Stimulated activated CD4-positive, alpha-beta T cell treated with anti-CD3 and anti-CD28 coated beads, Interleukin-15, amount 100 ng/mL, for 1 hour (primary cell): ENCODE measurements at places on chromosomes 11 and 22.

- no peak for DNase-seq
These were observed 6.1 kb upstream of the RFPL2 start for GRCh38 chr22:32211011-32211410.

DNA sequence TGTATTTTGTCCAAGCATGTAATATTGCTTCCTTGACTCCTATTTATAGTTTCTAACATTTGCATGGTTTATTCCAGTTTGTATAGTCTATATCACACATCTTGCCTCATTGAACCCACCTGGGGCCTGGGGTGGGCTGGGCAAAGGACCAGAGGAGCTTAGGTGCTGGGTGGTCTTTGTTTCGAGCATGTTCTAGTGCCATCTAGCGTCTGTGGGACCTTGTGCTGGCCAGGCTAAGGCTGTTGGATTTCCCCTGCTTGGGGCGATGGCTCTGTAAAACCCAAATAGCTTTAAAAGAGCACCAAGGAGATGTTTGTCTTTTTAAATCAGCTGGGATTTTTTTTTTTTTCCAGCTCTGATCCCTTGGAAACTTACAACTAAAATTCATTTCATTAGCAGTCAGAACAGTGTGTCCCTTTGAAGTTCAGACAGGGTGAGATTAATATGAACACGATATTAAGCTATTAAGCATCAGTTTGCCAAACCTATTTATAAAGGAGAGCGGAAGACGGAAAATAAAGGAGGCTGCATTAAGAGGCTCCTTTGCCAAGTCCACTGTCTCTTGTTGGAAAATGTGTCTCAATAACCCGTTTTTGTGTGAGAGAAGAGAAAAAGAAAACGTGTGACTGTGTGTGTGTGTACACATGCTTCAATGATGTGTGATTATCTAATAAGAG, 157.4 kb downstream of the COMMD9 start:
- DNase-seq, result no peak

GRCh38 chr11:68017980-68018729, 8.0 kb downstream of the ALDH3B1 start:
- no peak for DNase-seq

GRCh38 chr11:95500466-95500865, 269.5 kb upstream of the SESN3 start:
- no peak for DNase-seq

GRCh38 chr11:7683571-7683970, 10.3 kb upstream of the CYB5R2 start:
- no peak for DNase-seq

DNA sequence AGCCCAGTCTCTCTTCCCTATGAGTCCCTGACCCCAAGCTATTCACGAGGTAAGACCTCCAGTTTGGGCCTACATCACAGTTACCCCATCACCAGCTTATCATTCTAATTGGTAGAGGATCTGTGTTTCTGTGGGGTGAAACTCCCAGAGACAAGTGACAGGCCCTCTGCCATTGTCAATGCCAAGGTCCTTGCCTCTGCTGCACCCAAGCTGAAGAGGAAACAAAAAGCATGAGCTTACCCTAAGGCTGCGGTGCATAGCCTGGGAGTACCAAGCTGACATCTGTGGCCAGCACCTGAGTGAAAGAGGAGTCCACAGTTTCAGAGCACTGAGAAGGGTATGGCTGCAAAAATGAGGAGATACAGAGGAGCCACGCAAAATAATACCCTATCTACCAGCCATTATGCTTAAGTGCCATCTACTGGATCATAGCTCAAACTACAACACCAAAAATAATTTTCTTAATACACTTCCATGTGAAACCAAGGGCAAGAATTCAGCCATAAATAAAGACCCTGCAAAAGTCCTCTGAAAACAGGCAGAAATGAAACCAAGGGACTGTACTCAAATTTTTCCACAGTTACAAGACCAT, 62.3 kb upstream of the ANO5 start:
- DNase-seq, result no peak

DNA sequence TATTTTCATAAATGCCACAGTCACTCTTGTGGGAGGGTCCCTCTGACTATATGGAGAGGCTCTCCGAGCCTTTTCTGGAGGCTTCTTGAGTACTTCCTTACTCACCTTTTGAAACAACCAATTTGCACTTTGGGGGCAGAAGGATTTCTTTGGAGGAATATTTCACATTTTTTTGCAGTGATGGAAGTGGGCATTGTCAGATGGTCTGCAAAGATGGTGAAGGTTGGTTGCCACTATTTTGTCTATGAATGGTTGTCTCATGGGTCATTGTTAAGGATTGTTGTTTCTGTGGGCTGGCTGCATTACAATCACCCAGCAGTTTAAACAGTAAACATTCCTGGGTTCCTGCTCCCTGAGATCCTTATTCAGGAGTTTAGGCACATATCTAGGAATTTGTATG, 388.2 kb downstream of the TMEM135 start:
- DNase-seq, result no peak

GRCh38 chr11:72599325-72600117, 74.7 kb downstream of the PDE2A start:
- no peak for DNase-seq

GRCh38 chr22:28018461-28018927, 99.4 kb upstream of the PITPNB start:
- no peak for DNase-seq

DNA sequence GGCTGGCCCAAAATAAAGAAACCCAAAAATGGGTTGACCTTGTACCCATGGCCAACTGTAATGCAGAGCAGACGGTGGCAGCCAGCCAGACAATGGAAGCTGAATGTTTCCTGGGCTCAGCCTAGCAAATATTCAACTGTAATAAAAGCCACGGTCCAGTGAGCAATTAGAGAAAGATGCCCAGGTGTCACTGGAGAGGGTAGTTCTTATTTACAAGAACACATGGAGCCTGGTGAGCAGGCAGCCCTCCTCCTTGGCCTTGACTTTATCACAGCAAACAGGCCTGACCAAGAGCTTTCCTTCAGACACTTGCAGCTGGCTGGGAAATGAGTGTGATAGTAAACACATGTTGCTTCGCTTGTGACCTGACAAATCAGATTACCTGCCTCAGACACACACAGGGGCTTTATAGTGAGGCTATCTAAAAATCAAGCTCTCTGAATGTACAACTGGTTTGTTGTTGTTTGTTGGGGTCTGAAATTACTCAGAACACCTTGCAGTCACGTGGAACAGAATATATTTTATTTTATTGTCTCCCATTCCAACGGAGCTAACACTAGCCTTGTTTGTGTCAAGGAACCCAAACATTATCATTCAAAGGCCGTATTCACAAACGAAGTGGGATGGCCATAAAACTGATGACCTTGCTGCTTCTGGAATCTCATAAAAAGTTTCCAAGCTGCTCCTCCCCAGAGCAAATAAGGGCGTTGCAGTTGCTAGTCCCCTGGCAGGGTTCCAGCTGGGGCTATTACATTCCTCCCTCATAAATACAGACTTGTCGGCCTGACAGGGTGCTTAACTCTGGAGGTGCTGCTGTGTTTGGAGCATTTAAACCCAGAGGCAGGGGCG, 161.1 kb downstream of the BBOX1 start:
- DNase-seq, result no peak

DNA sequence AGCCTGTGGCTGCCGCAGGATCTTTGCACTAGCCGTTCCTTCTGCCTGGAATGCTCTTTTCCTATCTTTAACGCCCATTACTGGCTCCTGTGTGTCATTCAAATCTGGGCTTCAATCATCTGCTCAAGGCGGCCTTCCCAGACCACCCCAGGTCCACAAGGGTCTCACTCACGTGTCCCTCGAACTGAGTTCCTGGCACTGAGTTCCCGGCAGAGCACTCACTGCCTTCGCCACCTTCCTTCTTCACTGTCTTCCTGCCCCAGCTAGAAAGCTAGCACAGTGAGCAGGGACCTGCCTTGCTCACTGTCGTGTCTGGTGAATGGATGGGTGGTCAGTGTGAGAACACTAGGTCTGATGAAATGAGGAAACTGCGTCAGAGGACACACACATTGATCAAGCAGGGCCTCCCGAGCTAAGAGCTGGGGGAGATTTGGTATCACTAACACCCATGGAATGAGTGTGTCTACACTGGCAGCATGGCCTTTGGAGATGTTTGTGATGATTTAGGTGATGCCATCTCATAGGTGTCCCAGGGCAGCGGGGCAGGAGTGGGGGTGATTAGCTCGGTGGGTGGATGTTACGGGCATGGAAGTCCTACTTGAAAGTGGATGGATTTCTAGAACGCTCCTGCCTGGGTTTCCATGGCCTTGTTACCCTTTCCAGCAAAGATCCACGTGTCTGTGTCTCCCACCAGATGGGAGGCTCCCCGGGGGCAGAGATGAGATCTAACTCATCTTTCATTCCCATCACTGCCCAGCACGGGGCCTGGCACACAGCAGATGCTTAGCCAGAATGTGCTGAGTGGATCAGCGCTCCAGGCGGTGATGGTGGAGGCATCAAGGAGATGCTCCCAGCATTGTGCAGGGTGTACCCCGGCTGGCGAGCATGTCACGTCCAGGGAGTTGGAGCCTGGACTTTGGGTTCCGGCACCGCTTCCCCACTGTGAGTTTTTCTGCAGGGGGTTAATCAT, 64.5 kb downstream of the SHISAL1 start:
- DNase-seq, result no peak

DNA sequence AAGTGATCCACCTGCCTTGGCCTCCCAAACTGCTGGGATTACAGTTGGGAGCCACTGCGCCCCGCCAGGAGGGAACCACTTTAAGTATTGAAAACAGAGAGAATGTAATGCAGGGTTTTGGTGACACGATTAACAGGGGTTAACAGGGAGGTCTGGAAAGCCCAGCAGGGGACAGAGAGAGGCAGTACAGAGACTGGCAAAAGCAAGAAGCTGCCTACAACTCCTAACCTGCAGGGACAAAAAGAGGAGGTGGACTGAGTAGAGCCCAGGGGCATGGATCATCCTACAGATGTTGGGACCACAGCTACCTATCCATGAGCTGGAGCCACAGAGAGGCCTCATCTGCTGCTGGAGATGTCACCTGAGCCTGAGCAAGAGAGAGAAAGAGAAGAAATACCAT, 1.7 kb upstream of the SPINDOC start:
- DNase-seq, result no peak

- no peak for DNase-seq
These were observed 5.5 kb upstream of the SLCO2B1 start for GRCh38 chr11:75145196-75145971.

- DNase-seq, result no peak
These were observed 1.2 kb upstream of the PLA2G3 start for GRCh38 chr22:31141551-31141950.

DNA sequence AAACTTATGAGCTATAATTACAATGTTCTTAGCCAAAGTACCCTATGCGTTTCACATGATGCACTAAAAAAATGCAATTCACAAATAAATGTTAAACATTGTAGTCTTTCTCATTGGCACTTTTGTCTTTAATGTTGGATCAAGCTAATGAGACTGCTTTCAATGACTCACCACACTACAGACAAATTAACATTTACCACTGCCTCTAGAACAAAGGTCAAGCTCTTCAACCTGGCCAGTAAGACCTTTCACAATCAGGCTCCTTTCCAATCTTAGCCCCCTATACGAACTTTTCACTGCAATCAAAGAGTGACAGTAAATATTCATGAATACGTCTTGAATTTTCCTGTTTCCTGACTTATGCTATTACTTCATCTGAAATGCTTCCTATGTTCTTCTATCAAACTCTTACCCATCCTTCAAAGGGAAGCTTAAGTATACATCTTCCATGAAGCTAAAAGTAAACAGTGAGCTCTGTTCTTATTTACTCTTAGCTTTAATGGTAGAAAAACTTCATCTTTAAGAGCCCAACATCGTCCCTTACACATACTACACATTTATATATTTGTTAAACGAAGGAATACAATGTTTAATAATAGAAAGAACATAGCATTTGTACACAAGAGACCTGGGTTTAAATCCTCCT, 326.6 kb upstream of the PITPNB start:
- DNase-seq, result no peak

DNA sequence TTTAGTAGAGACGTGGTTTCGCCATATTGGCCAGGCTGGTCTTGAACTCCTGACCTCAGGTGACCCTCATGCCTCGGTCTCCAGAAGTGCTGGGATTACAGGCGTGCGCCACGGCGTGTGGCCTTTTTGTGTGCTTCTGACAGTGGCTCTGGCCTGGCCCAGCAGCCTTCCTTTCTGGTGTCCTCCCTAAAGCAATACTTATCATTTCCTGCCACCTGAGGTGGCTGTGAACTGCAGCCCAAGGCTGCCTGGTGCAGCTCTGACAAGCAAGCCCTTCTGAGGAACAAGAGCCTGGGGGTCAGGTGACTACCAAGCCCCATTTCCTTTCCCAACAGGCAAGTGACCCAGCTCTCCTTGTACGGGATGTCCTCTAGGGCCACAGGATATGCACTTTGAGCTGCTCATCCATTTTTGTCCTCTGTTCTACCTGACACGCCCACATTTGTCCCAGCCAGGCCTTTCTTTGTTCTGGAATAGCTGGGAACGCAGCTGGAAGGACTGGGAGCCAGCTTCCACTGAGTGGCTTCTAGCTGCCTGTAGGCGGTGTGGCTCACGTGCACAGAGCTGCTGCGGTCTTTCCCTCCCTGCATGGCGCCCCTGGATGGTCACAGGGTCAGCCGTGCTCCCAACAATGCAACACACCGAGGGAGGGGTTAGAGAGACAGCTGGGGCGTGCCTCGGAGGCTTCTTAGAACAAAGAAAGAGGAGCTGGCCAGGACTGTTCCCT, 12.3 kb upstream of the BID start:
- DNase-seq, result no peak

- DNase-seq, result no peak
These were observed 154.9 kb upstream of the MPPED2 start for GRCh38 chr11:30741039-30741550.

DNA sequence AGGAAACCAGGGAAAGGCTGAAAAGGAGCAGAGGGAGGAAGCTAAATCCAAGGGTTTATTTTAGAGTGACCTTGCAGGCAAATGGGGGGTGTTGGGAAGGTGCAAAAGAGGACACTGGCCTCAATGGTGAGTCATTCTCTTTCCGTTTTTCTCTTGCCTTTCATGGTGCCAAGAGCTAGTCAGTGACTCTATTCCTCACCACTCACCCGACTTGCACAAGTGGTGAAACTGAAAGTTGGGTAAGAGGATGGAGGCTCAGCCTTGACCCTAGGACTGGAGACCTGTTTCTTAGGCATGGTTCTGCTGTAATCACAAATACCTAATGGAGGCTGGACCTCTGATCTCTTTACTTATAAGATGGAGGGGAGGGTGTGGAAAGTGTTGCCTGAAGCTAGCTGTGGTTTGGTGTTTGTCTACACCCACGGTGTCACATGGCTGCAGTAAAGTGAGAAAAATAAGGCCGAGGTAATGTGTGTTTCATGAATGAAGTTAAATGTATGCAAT, 67.3 kb upstream of the CREB3L1 start:
- DNase-seq, result no peak

GRCh38 chr11:3181725-3182461, 16.8 kb upstream of the OSBPL5 start:
- no peak for DNase-seq
